ENCODE measurements at places on chromosomes 13 and 19.
A peak's percentile ranks its signal among the peaks of the same experiment; 100 is the strongest.

DNA sequence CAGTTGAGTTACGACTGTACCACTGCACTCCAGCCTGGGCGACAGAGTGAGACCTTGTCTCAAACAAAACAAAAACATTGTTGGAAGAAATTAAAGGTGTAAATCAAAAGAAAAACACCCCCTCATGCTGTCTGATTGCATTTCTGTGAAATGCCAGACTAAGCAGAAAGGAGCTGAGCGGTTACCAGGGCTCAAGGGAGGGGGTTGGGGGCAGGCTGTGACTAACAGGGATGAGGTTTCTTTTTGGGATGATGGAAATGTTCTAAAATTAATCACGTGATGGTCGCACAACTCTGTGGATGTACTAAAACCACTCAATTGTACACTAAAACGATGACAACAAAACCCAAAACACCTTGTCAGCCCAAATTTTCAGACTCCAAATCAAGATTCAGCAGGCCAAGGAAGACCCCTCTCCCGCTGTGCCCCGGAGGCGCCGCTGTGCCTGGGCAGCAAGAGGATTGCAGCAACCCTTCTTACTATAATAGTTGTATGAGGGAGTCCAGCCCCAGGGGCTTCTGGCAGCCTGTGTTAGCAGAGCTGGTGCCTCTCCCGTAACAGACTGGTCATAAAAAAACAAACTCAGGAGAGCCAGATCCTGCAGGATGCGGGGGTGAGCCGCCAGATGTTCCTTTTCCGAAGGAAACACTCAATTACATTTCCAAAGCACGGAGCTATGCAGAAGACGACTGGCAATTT, 20.9 kb downstream of the CAPS start:
- peaks cover 59% of the 10 kb centered on the region for H3K36me3 ChIP-seq
- DNase-seq = no peak
- no peaks in the 10 kb centered on the region for H3K4me1 ChIP-seq
- H3K27me3 ChIP-seq = no peaks in the 10 kb centered on the region
- H3K27ac ChIP-seq = peak overlapping the region; percentile 44

- no peak for DNase-seq
- no peak overlapping the region for H3K27ac ChIP-seq
- H3K27me3 ChIP-seq = peaks cover 32% of the 10 kb centered on the region
- no peaks in the 10 kb centered on the region for H3K4me1 ChIP-seq
Observed at GRCh38 chr13:25469169-25469525, 97.4 kb downstream of the ATP8A2 start.

DNA sequence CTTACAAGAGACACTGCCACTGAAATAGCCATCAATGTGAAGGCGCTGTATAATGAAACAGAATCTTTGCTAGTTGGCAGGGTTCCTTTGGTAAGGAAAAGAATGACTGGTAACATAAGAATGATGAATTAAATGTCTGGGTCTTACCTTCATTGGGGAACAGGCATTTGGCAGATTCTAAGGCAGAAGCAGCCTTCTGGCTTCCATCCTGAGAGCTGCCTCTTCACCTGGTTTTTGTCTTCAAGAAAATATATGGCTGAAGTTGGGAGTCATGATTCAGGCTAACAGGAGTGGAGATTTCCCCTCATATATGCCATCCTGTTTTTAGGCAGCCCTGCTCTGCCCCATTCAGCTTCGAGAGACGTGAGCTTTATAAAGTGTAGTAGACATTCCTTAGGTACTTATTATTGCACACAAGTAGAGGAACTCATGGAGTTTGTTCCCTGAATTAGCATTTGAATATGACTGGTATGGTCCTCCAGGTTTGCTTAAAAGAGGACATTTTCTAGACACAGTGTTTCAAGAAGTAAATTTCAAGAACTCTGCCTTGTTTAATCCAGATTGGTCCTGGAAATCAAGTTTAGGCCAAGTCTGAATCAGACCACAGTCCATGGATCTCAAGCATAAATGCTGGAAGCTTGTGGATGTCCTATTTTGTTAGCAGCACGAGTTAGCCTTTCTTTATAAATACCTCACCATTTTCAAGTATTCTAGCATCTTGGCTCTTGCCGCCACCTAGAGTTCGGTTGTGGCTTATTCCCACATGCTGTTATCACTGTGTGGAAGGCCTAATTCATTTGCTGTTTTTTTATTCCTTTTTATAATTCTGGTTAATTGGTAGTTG, 56.2 kb upstream of the AKAP11 start:
- no peak overlapping the region for H3K4me3 ChIP-seq
- no peaks in the 10 kb centered on the region for H3K27me3 ChIP-seq
- no peak overlapping the region for H3K27ac ChIP-seq
- H3K36me3 ChIP-seq = peaks cover 20% of the 10 kb centered on the region
- no peaks in the 10 kb centered on the region for H3K4me1 ChIP-seq

- DNase-seq = peak; percentile 94
- no peak overlapping the region for H3K4me3 ChIP-seq
Observed at GRCh38 chr19:44657211-44657921, 13.7 kb downstream of the PVR start.

- H3K27ac ChIP-seq = no peak overlapping the region
- DNase-seq = peak; percentile 100
- peaks cover 60% of the 10 kb centered on the region for H3K36me3 ChIP-seq
Observed at GRCh38 chr19:17576758-17577456, 21.5 kb downstream of the COLGALT1 start.

DNA sequence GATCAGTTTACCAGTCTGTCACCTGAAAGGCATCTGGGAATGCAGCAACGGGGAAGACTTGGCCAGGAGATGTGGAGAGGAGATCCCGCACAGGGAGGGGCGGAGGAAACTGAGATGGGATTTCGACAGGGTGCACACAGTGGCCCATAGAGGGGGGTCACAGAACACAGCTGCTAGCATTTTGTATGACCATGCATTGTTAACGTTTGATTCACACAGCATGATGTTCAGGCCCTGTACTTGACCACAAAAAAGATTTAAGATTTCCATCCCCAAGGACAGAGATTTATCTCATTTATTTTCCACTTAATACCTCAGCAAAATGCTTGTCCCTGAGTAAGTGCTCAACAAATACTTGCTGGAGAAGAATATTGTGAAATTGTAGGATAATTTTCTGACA, 63.2 kb downstream of the RAB20 start:
- no peaks in the 10 kb centered on the region for H3K4me1 ChIP-seq
- DNase-seq = no peak
- peaks cover 98% of the 10 kb centered on the region for H3K36me3 ChIP-seq
- no peak overlapping the region for H3K4me3 ChIP-seq
- H3K27me3 ChIP-seq = no peaks in the 10 kb centered on the region
- no peak overlapping the region for H3K27ac ChIP-seq
